T47D (cell line): ENCODE measurements at places on chromosomes 5 and 9.

GRCh38 chr5:75342836-75343235 is 5.8 kb downstream of the HMGCR start:
- no peak for DNase-seq

- no peak for DNase-seq
Measured at GRCh38 chr5:135556620-135557019, 20.9 kb upstream of the NEUROG1 start.

DNA sequence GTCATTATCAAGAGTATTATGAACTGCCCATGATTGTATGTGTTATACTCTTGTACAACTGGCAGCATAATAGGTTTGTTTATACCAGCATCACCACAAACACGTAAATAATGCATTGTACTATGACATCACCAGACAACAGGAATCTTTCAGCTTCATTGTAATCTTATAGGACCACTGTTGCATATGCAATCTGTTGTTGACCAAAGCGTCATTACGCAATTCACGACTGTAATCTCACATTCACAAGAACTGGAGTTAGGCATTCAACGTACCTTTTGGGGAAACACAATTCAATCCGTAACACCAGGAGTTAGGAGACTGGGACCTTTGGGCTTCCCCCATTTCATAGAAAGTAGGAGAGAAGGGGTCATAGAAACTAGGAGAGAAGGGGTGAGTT is 20.4 kb upstream of the ARSI start:
- no peak for DNase-seq

DNA sequence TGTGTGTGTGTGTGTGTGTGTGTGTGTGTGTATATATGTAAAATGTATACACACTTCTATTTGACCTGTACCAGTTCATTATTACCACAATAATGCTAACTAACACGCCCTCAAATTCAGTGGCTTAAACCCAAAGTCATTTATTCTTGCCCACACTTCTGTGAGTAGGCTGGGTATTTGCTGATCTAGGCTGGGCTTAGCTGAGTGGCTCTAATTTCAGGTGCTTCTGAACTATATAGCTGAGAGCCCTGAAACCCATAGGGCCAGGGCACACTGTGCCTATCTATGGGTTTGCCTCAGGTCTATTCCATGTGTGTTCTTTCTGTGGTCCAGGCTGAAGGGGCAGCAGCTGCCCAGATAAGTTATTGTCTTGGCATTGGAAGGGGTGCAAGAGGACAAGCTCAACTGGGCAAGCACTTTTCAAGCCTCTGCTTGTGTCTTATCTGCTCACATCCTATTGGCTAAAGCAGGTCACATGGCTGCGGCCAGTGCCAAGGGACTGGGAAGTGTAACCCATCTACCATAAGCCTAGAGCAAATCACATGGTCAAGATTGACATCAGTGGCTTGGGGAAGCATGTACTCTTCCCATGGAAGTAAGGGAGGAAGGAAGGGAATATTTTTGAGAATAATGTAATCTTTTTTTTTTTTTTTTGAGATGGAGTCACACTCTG is 139.9 kb downstream of the PALM2AKAP2 start:
- no peak for DNase-seq

DNA sequence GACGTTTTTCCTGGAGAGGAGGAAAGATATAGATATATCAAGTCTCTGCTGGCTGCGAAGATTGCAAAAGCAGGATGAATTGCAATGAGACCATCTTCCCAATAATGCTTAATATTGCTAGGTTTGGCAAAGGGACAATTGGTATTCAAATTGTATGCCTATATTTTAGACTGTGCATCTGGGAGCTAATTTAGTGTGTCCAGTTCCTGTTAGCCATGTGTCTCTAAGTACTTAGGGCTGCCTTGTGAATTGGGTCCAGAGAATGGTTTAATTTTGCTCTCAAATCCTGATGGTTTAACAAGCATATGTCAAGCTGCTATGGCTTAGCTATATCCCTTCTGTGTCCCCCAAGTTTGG is 97.6 kb upstream of the ZNF366 start:
- DNase-seq = no peak

- DNase-seq = peak; percentile 39
Measured at GRCh38 chr9:134134949-134135342, 936 bp upstream of the WDR5 start.

DNA sequence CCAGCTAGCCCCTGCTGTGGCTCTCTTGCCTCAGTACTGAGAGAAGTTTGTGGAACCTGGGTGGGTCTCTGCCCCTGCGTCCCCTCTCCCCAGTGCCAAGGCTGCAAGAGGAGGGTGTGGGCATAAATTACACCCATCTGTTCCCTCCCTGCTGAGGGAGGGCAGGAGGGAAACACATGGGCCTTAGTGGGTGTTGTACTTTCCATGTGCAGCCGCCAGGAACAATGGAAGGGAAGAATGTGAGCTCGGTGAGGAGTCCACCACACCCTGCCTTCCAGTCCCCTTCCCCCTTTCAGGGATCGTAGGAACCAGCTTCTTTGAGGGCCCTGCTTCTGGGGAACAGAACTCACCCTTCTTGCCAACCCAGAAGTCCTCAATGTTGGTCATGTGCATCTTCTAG is 138.2 kb upstream of the KLF4 start:
- DNase-seq = no peak

GRCh38 chr9:36245906-36246305 is 12.3 kb downstream of the GNE start:
- no peak for DNase-seq

DNA sequence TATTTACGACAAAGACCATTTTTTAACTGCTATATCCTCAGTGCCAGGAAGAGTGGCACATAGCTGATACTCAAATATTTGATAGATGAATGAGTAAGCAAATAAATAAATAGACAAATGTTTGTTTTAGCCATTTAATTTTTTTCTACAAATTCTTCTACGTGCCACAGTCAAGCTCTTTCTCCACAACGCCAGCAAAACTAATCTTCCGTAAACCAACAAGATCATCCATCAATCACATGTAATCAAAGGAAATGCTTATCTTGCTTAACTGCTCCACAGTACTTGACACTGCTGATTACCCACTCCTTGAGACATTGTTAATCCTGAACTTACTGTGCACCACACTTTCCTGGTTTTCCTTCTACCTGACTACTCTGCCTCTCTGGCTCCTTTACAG is 136.7 kb downstream of the EDIL3 start:
- no peak for DNase-seq

DNA sequence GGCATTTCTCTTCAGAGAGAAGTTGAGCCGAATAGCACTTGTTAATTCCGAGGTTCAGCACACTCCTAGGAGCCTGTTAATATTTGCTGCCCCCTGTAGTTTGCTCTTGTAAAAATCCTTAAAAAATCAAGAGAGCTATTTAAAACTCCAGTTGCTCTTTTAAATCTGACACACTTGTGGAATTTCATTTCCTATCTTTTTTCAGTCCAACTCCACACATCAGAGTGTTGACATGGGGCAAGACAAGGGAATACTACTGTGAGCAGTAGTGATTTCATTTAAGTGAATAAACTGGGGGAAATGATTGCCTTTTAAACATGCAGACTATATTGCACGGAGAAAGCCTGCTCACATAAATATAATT is 1096.3 kb upstream of the DMAC1 start:
- DNase-seq = peak; percentile 9

DNA sequence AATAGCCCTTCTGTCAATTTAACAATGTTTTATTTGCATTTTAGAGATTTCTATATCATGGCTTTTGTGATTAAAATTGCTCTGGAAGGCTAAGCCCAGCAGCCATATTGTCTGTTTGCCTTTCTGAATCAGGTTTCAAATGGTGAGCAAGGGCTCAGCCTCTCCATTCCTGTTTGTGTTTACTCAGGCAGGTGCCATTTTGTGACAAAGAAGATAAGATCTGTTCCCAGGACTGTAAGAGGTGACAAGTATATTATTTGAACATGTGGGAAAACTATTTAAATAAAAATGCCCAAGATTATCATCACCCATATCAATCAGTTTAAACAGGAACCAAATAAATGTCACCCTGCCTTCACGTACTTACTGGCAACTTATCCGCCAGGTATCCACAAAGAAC is 641.3 kb upstream of the KLF4 start:
- peak; percentile 91 for DNase-seq

- peak; percentile 95 for DNase-seq
Measured at GRCh38 chr9:11064909-11065308, 452.1 kb upstream of the PTPRD start.

- no peak for DNase-seq
Measured at GRCh38 chr5:169258372-169259000, 42.5 kb downstream of the SLIT3 start.

DNA sequence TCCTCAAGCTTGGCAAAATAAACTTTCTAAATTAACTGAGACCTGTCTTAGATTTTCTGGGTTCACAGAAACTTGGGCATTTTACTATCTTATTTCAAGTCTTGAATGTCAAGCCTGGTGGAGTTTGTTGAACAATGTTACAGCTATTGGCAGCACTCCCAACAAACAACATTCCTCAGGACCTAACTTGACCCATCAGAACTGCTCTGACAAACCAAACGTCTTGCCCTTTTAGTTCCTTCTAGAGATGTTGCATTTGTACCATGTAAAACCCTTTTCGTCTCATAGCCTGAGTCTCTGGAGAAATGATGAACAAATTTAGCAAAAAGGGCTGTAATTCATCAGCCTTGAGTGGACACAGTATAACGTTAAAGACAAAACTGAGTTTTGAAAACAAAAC is 51.1 kb downstream of the GNA14 start:
- DNase-seq = no peak

DNA sequence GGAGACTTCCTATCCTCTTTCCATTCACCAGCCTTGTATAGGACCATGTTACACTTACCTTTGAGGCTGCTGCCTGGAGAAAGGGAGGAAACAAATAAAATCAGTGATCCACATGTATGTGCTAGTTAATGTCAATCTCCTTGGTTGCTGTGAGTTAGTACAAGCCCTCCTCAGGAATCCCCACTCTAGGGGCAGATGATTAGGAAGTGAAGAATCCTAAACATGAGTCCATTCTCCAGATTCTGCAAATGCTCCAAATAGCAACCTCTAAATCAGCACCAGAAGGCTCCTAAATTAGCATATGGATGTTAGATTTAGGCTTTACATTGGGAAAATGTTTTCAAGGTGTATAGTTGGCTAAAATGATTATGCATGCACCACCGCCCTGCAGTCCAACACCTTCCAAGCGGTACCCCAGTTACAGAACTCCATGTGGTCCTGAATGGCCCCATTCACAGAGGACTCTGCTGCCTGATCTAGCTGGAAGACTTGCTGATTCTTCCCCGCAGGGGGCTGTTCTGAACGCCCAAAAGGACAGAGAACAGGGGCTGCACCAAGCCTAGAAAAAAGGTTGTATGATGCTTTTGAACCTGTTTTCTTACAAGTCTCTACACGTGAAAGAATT is 123.2 kb downstream of the TLE1 start:
- DNase-seq = no peak

- no peak for DNase-seq
Measured at GRCh38 chr5:82421119-82421518, 143.0 kb upstream of the RPS23 start.

- DNase-seq = no peak
Measured at GRCh38 chr5:54222336-54222735, 88.0 kb downstream of the ARL15 start.

DNA sequence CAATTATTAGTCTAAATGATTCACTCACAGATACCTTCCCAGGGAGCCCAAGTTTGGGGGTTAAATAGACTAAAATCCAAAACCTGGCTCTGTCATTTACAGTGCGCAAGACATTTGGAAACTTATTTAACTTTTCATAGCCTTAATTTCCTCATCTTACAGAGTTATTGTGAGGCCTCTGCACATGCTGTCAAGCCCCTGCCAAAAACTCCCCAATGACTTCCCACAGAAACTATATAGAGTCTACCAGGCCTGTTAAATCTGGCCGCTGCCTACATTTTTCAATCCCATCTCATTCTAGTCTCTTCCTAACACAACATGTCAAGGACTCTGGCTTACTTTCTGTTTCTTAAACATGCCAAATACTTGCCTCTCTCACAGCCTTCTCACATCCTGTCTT is 412.5 kb downstream of the ELAVL2 start:
- no peak for DNase-seq

DNA sequence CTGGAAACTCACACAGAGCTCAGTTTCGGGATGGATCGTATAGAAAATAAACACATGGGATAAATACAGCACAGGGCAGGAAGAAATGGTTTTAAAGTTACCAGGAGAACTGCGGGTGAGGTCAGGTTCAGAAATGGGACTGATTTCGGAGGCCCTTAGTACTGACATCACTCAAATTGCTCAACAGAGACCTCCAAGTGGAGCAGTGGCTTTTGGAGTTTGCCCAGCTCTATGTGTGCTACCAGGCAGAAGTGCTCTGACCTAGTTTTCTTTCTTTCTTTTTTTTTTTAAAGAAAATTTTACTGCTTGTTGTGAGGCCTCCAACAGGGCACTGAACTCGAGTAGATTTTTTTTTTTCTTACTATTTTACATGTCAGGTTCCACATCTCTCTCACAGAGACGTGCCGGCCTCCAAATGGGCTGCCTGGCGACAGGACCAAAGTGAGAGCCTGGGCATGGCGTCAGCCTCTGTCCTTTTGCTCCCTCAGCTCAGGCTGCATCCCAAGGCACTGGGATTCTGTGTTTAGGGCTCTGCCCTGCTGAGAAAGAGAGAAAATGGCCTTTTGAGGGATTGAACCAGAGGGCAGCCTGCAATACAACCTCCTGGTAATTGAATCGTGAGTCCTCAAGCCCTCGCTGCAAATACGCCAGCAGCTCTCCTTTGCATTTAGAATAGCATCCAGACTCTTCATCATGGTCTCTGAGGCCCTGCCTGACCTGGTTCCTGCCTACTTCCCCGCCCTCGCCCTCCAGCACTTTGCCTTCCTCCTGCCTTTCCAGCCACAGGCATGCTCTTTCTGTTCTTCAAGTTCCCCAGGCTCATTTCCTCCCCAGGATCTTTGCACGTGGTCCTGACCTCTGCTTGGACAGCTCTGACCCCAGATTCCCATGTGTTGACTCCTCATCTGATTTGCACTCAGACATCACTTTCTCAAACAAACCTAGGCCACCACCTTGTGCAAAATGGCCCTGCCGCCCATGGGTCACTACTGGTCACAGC is 173.5 kb downstream of the FGF1 start:
- DNase-seq = no peak

GRCh38 chr9:74556685-74557084 is 59.5 kb downstream of the RORB start:
- DNase-seq = no peak

DNA sequence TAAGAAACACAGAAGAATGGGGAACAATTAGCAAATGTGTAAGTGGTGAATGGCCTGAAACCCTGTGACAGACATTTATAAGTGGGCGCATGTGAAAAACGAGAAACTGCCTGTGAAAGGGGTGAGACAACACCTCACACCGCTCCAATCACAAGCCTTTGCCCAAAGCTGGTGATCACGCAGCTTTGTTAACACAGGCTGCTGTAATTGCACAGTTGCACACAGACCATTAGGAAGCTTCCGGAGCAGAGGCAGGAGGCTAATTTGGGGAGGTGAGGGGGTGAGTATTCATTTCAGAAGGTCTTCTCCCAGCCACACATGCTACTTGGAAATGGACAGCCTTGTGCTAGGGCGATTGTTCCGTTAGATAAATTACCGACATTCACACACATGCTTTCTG is 294.0 kb downstream of the MED10 start:
- no peak for DNase-seq
